ENCODE measurements at places on chromosomes 7 and 10.

GRCh38 chr7:22240904-22241571 lies 115.9 kb downstream of the RAPGEF5 start:
- no peak for DNase-seq

DNA sequence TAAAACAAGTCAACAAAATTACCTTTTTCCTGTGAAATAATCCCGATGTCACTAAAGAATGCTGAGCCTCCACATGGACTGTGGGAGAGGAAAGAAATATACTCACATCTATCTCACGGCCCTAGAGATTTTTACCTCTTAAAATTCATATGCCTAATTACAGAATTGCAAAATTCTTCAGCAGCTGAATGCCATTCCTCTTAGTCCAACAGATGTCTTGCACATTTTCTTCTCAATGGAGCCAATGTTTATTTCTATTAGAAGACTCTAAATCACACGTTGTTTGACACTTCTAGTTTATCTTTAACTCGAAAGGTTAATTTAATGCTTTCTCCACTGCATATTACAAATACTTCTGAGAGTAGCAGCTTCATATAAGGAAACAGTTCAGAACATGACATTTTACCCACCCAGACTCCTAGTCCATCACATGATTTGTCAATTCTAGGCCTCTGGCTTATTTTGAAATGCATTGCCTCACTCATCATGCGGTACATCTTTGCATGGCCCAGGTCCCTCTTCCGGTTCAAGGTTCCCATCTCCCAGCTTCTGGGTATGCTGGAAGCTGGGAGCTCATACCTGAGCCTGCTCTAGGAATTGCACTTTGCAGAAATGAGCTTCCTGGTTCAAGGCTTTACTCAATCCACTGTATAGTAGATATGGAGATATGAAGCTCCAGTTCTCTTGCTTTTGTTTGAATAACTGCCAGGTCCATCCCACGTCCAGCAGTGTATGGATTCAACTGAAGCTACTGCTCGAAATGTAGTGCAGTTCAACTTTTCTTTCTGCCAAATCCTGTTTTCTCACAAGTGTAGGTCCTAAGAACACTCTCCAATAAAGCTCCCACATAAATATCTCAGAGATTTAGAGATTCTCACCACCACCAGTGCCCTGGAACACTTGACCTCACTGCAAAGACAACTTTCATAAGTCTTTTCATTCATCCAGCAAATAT lies 306.2 kb downstream of the GPR37 start:
- peak; percentile 36 for DNase-seq

DNA sequence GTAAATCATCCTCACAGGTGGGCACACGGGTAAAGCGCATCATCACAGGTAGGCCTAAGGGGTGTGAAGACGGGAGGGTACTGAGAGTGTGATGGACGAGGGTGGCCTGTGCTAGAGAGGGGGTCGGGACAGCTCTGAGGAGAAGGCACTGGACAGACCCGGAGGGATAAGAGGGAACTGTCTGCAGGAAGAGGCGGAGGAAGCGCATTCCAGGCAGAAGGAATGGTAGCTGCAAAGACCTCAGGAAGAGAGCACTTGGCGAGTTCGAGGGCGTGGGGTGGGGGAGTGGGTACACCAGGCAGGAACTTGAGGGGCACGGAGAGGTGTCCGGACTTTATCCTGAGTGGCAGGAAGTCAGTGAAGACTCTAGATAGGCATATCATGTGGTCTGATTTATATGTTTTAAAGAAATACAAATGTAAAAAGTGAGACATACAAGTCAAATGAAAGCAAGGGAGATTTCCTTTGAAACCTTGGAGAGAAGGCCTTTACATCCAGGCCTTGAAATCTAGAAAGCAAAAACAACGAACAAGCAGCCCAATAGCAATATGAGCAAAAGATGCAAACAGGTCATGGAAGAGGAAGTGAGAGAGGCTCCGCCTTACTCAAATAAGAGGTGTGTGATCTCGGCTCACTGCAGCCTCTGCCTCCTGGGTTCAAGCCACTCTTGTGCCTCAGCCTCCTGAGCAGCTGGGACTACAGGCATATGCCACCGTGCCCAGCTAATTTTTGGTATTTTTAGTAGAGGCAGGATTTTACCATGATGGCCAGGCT lies 3.6 kb downstream of the LHPP start:
- no peak for DNase-seq

DNA sequence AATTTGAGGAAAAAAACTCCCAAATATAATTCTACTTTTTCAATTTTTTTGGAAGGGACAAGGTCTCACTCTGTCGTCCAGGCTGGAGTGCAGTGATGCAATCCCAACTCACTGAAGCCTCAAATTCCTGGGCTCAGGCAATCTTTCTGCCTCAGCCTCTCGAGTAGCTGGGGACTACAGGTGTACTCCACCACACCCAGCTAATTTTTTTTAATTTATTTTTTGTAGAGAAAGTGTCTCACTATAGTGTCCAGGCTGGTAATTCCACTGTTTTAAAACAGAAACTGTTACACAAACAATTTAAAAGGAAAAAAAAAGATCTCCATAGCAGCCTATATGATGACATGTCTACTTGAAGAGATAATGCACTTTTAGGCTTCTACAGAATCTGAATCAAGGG lies 25.6 kb downstream of the EZH2 start:
- DNase-seq = no peak

GRCh38 chr7:95485391-95486123 lies at the start of gene ASB4:
Gene ASB4 (plus strand): TSS chr7:95485943. CDS start chr7:95485972, 29 bp downstream.
- DNase-seq = no peak

GRCh38 chr7:111400088-111400487 lies 162.2 kb downstream of the IMMP2L start:
- DNase-seq = no peak

- DNase-seq = no peak
Measured at GRCh38 chr10:105963334-105963884, 1201.1 kb downstream of the SORCS1 start.

DNA sequence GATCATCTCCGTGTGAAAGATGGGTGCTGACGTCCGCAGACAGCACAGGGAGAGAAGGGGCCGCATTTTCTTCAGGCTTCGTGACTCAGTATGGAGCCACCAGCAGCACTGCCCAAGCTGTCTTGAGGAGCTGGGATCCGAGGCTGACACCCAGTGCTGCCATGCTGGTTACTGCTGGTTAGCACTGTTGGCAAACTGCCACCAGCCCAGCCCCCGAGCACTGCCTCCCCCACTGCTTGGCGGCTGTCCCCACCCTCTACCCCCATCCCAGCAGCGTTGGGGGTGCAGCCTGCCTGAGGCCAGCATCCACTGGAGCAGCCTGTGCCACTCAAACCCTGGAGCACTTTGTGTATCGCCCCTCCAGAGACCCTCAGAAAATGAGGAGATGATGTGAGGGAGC lies 35.8 kb upstream of the EN2 start:
- no peak for DNase-seq

GRCh38 chr10:69769395-69769992 lies 32.2 kb upstream of the COL13A1 start:
- DNase-seq = no peak

GRCh38 chr10:62000037-62000603 lies 98.6 kb downstream of the ARID5B start:
- DNase-seq = no peak

GRCh38 chr7:73865738-73866445 lies 4.9 kb downstream of the TMEM270 start:
- DNase-seq = no peak

DNA sequence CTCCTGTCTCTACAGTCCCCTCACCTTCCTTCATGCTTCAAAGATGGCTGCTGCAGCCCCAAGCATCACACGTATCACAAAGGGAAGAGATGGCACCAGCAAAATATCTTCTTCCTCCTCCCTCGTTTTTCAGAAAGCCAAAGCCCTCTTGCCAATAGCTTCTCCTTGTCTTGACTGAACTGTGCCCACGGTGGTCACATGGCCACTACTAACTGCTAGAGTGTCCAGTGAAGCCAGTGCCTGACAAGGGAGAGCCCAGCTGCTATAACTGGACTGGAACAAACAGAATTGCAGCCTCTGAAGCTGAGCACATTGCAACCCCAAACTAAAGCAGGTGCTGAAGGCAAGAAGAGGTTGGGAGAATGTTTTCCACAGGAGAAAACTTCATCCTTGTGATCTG lies 120.8 kb upstream of the RET start:
- DNase-seq = no peak

DNA sequence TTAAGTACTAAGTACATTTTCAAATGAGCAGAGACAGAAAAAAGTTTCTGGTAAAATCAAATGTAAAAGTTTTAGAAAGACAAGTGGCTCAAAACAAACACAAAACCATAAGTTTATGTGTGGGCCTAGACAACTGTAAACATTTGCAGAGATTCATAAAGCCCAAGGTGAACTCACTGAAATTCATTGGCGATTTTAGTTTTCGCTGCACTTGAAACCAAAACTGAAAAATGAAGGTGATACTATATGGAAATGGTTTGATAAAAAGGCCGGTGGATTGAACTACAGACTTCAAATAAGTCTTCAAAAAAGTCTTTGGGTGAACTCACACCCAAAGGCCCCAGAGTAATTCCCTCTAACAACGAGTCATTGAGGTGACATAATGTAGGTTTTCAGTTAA lies 1184.9 kb upstream of the C7orf33 start:
- no peak for DNase-seq

GRCh38 chr7:36509962-36510361 lies 120.3 kb downstream of the ANLN start:
- no peak for DNase-seq

DNA sequence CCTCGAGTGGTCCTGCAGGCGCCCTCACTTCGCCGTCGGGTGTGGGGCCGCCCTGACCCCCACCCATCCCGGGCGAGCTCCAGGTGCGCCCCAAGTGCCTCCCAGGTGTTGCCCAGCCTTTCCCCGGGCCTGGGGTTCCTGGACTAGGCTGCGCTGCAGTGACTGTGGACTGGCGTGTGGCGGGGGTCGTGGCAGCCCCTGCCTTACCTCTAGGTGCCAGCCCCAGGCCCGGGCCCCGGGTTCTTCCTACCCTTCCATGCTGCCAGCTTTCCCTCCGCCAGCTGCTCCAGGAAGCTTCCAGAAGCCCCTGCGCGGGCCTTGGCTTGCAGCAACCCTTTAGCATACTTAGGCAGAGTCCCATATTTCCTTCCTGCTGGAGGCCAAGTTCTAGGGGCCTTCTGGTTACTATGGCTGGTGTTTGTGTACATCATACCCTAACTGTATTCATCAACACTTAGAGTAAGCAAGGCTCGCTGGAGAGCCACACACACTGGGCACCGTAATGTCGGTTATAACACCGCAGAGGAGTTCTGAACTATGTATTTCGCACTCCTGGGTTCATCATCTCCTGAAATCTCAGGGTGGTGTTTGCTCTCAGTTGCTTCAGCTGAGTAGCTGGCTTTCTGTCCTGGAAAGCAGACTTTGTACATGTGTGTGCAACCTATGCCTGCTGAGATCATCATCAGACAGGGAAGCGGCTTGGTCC lies 471 bp downstream of the MGMT start:
- no peak for DNase-seq

DNA sequence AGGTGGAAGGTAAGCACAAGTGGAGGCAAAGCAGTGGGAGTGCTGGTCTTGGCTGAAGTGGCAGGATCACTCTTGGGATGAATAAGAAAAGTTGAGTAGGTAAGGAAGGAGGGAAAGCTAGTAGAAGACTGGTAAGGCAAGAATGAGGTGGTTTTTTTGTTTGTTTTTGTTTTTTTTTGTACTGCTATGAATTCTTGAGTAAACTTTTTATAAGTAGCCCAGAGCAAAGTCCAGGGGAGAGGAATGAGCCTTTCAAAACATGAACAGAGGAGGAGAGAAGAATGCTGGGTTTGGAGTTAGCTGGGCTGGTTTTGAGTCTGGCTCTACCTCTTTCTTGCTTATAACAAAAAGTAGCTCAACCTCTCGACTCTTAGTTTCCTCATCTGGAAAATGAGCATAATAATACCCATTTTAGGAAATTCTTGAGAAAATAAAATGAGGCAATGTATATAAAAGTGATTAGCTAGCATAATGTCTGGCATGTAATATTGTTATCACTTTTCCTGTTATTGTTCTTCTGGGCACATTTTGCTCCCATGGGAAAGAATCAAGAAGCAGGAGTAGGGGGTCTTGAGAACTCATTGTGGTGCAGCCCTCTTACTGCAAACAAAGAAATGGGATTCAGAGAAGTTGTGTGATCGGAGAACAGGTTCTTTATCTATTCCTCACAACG lies 24.1 kb upstream of the LRRC17 start:
- no peak for DNase-seq

- no peak for DNase-seq
Measured at GRCh38 chr10:75640381-75640780, 209.0 kb downstream of the LRMDA start.

DNA sequence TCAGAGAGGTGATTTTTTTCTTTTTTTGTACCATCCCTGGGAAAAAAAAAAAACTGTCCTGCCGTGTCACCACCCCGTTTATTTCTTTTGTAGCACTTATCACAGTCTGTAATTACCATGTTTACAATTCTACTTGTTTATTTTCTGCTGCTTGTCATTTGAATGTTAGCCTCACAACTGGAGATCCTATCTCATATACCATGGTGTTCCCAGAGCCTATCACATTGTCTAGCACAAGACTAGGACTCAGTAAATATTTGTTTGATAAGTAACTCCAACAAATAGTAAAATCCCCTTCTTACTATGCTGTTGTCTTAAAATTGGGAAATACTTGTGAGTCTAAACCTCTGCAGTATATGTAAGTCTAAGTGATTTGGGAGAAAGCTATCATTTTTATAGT lies 36.0 kb downstream of the MKLN1 start:
- no peak for DNase-seq

GRCh38 chr7:99679032-99679399 lies 780 bp downstream of the CYP3A5 start:
- DNase-seq = no peak

GRCh38 chr7:159027789-159028507 lies 116.7 kb downstream of the VIPR2 start:
- no peak for DNase-seq

DNA sequence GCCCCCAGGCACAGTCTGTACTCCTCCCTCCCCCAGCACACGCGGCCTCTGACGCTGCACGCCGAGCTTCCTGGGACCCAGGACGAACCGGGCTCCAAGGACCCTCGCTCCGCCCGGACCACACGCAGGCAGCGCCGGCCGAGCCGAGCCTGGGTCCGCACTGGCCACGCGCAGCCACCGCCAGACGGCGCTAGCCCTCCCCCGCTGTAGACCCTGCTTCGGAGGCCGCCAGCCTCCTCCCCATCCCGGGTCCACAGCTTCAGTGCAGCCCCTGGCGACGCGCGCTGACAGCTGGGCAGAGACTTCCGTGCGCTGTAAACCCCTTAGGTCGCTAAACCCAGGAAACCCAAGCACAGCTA lies 936 bp upstream of the TCERG1L start:
- peak; percentile 55 for DNase-seq

- DNase-seq = no peak
Measured at GRCh38 chr10:24650669-24651391, 72.9 kb downstream of the ARHGAP21 start.

- DNase-seq = no peak
Measured at GRCh38 chr7:269721-270120, 20.2 kb upstream of the FOXL3 start.
